ENCODE measurements at places on chromosomes 12 and 14. TPM values are rescaled to one million over a fixed set of nuclear protein-coding genes. Genes with fewer than 3 reads are reported as not detected.

Gene LAG3
- total RNA-seq = 93.9 TPM

Gene GLIPR1L2
- 0.50 TPM for total RNA-seq

Gene PZP
- not detected for total RNA-seq

Gene DEGS2
- 2.6 TPM for total RNA-seq

Gene PXMP2
- total RNA-seq = 12.2 TPM

Gene KCNJ8
- not detected for total RNA-seq

GRCh38 chr12:110050927-110051326 is 2.6 kb upstream of the C12orf76 start:
- H3K4me3 ChIP-seq = no peak overlapping the region
- no peaks in the 10 kb centered on the region for H3K36me3 ChIP-seq
- no peaks in the 10 kb centered on the region for H3K27me3 ChIP-seq
- no peak for DNase-seq
- no peak overlapping the region for H3K27ac ChIP-seq
- H3K4me1 ChIP-seq = peaks cover 39% of the 10 kb centered on the region

DNA sequence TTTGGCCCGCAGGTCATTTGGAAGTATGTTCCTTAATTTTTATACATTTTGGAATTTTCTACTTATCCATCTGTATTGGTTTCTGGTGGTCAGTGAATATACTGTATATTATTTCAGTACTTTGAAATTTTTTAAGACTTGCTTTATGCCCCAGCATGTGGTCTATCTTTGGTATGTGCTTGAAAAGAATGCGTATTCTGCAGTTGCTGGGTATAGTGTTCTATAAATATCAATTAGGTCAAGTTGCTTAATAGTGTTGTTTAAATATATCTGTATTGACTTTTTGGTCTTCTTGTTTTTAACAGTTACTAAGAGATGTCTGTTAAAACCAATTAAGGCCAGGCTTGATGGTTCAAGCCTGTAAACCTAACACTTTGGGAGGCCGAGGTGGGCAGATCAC is 21.7 kb upstream of the SIX1 start:
- H3K36me3 ChIP-seq = no peaks in the 10 kb centered on the region
- no peak overlapping the region for H3K4me3 ChIP-seq

- H3K27ac ChIP-seq = no peak overlapping the region
- H3K36me3 ChIP-seq = no peaks in the 10 kb centered on the region
- no peak for DNase-seq
- no peaks in the 10 kb centered on the region for H3K27me3 ChIP-seq
- peaks cover 3% of the 10 kb centered on the region for H3K4me1 ChIP-seq
- no peak overlapping the region for H3K4me3 ChIP-seq
These were observed 223.1 kb downstream of the RAD51B start for GRCh38 chr14:68042586-68043210.

DNA sequence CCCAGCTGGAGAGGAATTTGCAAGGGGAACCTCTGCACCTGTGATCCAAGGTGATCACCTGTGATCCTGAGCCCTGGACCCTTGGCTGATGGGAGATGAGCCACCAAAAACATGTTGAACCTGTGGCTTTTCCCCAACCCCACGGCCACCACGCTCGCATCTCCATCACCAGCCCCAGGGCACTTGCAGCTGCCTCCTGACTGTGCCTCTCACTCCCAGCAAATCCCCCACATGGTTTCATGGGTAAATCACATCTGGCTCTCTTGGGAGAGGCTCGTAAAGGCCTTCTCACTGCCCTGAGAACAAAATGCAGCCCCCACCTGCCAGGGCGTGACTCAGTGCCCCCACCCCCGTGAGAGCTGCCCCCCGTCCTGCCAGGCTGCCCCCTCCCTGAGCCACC is 76.0 kb downstream of the RFLNA start:
- H3K27me3 ChIP-seq = no peaks in the 10 kb centered on the region
- peaks cover 2% of the 10 kb centered on the region for H3K36me3 ChIP-seq
- H3K4me3 ChIP-seq = no peak overlapping the region
- no peak overlapping the region for H3K27ac ChIP-seq

DNA sequence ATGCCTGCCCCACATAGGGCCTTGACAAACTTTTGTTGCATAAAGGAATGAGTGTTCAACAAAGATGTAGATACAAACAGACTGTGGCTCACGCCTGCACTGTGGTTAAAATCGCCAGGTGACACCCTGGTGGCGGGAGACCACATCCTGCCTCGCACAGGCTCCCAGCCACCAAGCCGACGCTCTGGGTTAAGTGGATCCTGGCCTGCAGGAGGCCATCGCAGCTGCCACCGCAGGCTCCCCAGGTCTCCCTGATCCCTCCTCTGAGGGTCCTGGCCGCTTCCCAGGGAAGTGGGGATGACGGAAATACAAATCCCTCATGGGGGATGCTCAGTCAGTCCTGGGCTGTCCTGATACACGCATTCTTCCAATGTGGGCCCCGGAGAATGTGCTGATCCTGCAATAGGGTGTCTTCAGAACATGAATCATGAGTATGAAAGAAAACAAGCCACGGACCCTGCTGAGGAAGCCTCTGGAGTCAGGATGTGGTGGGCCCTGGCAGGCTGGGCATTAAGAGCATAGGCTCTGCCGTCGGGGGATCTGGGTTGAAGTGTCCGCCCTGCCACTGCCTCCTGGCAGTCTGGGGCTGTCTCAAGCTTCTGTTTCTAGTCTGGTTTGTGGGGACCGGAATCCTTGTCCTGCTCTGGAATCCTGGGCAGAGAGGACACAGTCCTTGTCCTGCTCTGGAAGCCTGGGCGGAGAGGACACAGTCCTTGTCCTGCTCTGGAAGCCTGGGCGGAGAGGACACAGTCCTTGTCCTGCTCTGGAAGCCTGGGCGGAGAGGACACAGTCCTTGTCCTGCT is 53.5 kb upstream of the BEGAIN start:
- DNase-seq = peak; percentile 89
- H3K36me3 ChIP-seq = no peaks in the 10 kb centered on the region
- H3K27me3 ChIP-seq = no peaks in the 10 kb centered on the region
- H3K4me3 ChIP-seq = peak overlapping the region; percentile 5
- H3K27ac ChIP-seq = peak overlapping the region; percentile 78

- H3K27me3 ChIP-seq = no peaks in the 10 kb centered on the region
- peak; percentile 63 for DNase-seq
- no peak overlapping the region for H3K4me3 ChIP-seq
- peaks cover 12% of the 10 kb centered on the region for H3K4me1 ChIP-seq
These were observed 5.9 kb downstream of the GPR84 start for GRCh38 chr12:54358191-54358944.

DNA sequence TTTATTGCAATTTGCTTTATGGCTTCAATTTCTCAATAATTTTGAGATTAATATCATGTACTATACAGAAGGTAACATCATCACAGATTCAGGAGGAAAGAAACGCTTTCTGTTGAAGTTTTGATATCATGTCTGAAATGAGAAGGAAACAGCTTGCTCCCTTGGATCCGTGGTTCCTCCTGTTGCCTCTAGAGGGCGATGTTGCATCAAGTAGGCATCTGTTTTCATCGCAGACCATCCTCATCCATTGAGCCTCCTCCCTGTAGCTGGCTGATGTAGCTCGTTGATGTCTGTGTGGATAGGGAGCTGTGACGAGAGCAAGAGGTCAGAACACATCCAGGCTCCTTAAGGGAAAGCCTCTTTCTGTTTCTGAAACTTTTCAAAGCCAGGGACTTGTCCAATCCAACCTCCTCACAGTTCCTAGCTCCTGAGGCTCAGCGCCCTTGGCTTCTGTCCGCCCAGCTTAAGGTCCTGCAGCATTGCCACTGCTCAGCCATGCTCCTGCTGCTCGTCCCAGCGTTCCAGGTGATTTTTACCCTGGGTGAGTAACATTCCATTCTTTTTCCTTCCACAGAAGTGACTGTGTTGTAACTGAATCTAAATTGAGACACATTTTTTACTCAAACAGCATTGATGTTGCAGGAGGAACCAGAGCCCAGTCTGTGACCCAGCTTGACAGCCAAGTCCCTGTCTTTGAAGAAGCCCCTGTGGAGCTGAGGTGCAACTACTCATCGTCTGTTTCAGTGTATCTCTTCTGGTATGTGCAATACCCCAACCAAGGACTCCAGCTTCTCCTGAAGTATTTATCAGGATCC is 304.8 kb upstream of the OR4E1 start:
- no peaks in the 10 kb centered on the region for H3K36me3 ChIP-seq
- DNase-seq = peak; percentile 78
- no peaks in the 10 kb centered on the region for H3K27me3 ChIP-seq
- H3K4me3 ChIP-seq = peak overlapping the region; percentile 70
- H3K27ac ChIP-seq = peak overlapping the region; percentile 78

DNA sequence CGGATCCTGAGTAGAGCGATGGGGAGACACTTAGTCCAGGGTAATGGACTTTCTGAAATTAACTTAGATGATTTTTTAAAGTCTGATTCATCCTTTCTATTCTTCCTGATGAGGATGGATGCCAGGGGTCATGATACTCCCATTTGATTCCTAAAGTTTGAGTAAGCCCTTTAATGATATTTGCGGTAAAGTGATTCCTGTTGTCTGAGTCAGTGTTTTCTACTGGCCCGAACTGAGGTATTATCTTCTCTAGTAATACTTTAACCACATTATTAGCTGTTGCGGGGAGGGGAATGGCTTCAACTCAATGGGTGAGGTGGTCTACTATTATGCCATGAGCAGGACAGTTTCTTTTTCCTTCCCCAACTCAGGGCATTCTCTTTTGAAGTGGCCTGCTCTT is 111.6 kb downstream of the RIN3 start:
- DNase-seq = no peak
- H3K4me3 ChIP-seq = no peak overlapping the region
- peaks cover 31% of the 10 kb centered on the region for H3K36me3 ChIP-seq

GRCh38 chr12:72072592-72073212 is 134.1 kb downstream of the TPH2 start:
- no peaks in the 10 kb centered on the region for H3K4me1 ChIP-seq
- no peak overlapping the region for H3K27ac ChIP-seq
- DNase-seq = no peak
- H3K36me3 ChIP-seq = no peaks in the 10 kb centered on the region

DNA sequence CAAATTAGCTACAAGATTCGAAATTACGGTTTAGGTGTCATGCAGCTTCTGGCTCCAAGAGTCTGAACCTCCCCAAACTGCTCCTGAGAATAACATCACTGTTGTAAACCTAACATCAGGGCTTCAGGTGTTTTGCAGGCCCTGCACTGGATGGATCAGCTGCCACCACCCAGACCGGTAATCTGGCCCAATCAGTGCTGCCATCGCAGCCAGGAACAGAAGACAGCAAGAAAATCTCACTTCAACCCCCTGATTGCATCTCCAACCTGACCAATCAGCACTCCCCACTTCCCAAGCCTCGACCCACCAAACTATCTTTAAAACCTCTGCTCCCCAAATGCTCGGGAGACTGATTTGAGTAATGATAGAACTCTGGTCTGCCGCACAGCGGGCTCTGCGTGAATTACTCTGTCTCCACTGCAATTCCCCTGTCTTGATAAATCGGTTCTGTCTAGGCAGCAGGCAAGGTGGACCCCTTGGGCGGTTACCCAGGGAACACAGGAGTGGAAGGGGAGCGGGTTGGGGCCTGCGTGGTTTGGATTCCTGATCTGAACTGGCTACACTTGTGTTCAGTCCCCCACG is 268.5 kb upstream of the SFSWAP start:
- H3K4me1 ChIP-seq = no peaks in the 10 kb centered on the region
- H3K27me3 ChIP-seq = no peaks in the 10 kb centered on the region
- H3K4me3 ChIP-seq = no peak overlapping the region
- DNase-seq = no peak
- H3K36me3 ChIP-seq = no peaks in the 10 kb centered on the region

DNA sequence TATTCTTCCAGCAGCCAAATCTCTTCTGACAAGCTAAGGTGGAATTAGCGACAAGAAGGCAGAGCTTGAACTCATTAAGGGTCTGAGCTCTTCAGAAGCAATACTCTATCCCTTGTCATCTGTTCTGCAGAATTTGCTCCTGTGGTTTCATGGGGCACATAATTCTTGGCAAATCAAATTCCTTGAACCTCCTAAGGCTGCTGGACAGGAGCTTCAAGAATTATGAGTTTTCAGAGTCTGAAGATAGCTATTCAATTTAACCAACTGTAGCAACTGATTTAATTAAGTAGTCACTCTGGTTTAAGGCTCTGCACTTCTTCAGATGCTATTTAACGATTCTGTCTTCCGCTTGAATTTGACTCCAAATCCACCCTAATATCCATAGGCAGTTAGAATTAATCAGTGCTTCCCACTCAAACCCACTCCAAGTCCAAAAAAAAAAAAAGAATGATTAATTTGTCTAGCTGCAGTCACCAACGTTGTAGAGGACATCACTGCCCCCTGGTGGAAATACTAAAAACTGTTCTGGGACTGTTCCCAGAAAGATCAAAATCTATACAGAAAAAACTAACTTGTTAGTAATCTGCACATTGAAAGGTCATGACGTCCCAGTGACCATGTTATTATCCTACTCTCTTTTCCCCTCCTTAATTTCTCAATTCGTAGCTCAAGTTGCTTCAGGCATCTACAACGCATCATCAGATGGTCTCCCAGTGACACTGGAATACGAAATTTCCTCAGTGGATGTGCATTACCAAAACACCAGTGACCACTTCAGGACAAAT is 169.9 kb downstream of the KIF21A start:
- peak; percentile 38 for DNase-seq
- no peak overlapping the region for H3K27ac ChIP-seq
- no peaks in the 10 kb centered on the region for H3K36me3 ChIP-seq
- no peak overlapping the region for H3K4me3 ChIP-seq
- peaks cover 15% of the 10 kb centered on the region for H3K27me3 ChIP-seq

DNA sequence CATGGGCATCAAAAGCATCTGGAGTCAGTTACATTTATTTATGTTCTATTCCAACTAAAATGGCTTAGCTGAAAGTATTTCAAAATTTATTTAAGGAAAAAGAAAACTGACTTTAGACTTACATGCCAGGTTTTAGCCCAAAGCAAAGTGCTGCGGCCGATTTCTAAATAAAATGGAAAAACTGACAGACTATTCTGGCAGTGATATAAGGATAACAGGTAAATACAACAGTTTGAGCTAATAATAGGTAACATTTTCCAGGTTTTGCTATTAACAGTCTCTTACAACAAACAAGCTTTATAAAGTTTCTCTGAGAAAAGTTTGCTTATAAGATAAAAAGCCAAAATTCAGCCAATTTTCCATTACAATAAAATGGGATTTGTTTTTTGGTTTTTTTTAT is 937.2 kb upstream of the FLRT2 start:
- H3K4me3 ChIP-seq = no peak overlapping the region
- H3K27ac ChIP-seq = no peak overlapping the region
- no peaks in the 10 kb centered on the region for H3K4me1 ChIP-seq
- H3K36me3 ChIP-seq = no peaks in the 10 kb centered on the region
- H3K27me3 ChIP-seq = no peaks in the 10 kb centered on the region

DNA sequence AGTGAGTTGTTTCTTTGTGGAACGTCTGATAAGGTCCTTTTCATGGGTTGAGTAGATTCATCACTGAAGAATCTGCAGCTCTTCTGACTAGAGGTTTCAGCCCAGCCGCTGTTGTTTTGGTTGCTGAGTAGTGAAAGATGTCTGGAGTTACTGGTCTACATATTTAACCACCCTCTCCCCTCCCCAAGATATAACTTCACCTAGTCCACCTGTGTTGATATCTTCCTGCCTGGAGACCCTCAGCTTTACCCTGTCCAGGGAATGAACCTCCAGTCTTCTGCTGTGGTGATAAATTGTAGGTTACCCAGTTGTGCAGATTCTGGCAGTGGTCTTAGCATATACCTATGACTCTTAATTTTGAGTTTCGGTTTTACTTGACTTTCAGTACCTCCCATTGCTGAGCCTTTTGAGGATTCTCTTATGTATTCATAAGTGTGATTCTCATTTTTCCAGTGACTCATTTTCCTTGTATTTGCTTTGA is 62.9 kb downstream of the CCDC91 start:
- H3K27me3 ChIP-seq = no peaks in the 10 kb centered on the region
- H3K27ac ChIP-seq = peak overlapping the region; percentile 87
- DNase-seq = peak; percentile 72
- H3K4me3 ChIP-seq = peak overlapping the region; percentile 34
- H3K4me1 ChIP-seq = peaks cover 69% of the 10 kb centered on the region
- peaks cover 5% of the 10 kb centered on the region for H3K36me3 ChIP-seq

GRCh38 chr14:54928216-54928615 is 25.6 kb upstream of the GCH1 start:
- no peaks in the 10 kb centered on the region for H3K27me3 ChIP-seq
- H3K36me3 ChIP-seq = no peaks in the 10 kb centered on the region
- no peak overlapping the region for H3K4me3 ChIP-seq
- H3K4me1 ChIP-seq = peaks cover 3% of the 10 kb centered on the region

Measured in activated CD4-positive, alpha-beta T cell treated with anti-CD3 and anti-CD28 coated beads for 36 hours (primary cell).